ENCODE measurements at places on chromosomes 12 and 14.

- no peak for DNase-seq
Observed at GRCh38 chr12:62983594-62983993, 48.6 kb upstream of the PPM1H start.

DNA sequence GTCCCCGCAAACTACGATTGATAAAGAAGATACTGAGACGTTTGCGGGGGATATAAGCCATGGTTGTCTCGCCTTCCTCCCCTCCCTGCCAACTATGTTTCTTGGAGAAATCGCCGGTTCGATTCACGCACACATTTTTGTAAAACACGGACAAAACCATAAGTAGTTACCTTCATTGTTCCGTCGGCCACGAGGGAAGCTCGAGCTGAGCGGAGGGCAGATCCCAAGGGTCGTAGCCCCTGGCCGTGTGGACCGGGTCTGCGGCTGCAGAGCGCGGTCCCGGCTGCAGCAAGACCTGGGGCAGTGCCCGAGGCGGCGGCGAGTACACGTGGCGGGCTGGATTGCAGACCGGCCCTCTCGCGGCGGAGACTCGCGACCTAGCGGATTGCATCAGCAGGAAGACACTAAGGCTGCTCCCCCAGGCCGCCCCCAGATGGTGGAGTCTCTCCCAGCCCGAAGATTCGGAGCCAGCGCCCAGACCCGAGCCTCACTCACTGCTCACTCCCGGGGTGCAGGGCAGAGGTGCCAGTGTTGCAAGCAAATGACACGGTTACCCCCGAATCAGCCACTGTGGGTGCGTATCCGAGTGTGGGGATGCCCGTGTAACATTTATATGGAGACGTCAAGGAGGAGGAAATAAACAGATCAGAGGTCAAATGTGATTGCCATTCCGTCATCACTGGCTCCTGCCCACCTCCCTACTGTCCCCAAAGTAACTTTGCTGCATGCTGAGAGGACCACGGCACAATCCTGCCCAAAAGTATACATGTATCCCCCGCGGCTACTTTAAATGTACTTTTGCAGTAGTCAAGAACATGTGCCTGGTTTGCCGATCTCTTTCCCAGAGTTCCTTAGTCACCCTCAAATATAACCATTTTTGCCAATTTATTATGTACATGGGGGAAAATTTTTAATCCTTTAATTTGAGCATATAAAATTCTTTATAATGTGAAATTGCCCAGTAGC, at the start of gene BCAT1:
Gene BCAT1, minus strand, starts transcription at position 345 of the 966 bp plus-strand sequence. Its CDS starts 169 bp downstream, at position 176.
- peak; percentile 73 for DNase-seq

DNA sequence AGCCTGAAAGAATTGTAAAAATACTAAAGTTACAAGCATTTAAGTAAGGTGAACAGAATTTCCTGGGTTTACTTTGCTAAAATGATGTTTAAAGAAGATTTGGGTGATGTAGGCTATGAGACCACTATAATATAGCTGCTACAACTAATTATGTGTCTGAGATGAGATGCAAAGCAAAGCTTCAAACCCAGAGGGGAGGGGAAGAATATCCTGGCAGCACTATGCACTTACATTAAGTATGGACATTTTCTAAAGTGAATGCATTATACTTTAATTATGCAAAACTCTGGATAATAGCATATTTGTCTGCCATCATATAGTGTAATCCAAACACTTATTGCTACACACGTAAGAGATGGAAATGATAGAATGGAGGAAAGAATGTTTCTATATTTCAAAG, 1003.7 kb downstream of the GALC start:
- DNase-seq, result no peak

DNA sequence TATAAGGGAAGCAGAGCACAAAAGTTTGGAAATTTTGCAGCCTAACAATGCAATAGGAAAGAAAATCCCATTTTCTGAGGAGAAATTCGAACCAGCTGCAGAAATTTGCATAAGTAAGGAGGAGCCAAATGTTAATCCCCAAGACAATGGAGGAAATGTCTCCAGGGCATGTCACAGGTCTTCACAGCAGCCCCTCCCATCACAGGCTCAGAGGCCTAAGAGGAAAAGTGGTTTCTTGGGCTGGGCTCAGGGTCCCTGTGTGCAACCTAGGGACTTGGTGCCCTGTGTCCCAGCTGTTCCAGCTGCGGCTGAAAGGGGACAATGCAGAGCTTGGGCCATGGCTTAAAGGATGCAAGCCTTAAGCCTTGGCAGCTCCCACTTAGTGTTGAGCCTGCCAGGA, 190.0 kb downstream of the MDGA2 start:
- no peak for DNase-seq

DNA sequence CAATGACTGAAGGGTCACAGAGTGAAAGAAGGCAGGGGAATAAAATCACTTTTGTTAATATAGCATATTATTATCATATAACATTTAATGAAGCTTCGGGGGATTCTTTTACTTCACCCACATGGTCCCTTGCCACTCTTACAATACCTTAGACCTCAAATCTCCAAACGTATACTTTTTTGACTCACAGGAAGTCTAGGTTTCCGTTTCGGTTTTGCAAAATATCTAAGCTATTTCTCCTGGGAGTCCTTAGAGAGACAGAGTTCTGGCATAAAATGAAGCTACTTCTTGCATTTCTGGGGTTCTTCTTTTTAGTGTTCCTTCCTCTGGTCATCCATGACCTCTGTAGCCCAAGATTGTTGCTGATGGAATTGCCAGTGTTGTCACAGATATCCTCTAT, 590.5 kb upstream of the ATP2B1 start:
- no peak for DNase-seq

- DNase-seq, result no peak
Observed at GRCh38 chr12:124916374-124917134, 2.1 kb upstream of the UBC start.

- no peak for DNase-seq
Observed at GRCh38 chr12:102562836-102563425, 82.6 kb upstream of the IGF1 start.

- DNase-seq, result no peak
Observed at GRCh38 chr12:63313139-63313538, 162.1 kb upstream of the AVPR1A start.

- DNase-seq, result no peak
Observed at GRCh38 chr12:24102676-24103075, 153.2 kb upstream of the SOX5 start.

GRCh38 chr14:54083549-54084239, 127.1 kb upstream of the BMP4 start:
- DNase-seq, result no peak

DNA sequence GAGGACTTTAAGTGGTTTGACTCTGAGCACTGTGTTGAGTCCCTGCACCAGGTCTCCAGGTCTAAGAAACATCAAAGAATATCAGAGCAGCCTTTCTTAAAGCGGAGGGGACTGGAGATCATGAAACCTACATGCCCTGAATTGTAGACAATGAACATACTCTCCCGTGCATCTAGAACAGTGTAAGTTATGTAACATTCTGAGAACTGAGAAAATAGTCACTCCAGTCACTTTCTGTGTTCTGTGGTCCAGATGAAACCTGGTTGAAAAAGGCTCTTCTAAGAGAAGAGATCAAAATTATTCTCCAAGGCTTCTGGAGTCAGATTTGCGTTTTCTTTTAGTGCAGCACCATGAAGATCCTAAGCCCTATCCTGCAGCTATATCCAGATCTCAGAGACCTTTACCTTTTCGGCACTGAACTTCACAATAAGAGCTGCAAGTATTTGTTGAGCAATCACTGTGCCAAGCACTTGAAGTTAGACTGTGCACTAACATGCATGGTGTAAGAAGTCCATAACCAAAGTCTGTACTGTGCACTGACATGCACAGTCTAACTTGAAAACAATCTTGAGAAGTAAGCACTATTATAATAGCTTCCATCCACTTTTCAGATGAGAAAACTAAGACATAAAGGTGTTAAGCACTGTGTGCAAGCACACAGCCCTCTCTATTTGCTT, 65.6 kb upstream of the TMEM263 start:
- no peak for DNase-seq

GRCh38 chr14:77067632-77068516, 30.2 kb upstream of the CIPC start:
- no peak for DNase-seq

DNA sequence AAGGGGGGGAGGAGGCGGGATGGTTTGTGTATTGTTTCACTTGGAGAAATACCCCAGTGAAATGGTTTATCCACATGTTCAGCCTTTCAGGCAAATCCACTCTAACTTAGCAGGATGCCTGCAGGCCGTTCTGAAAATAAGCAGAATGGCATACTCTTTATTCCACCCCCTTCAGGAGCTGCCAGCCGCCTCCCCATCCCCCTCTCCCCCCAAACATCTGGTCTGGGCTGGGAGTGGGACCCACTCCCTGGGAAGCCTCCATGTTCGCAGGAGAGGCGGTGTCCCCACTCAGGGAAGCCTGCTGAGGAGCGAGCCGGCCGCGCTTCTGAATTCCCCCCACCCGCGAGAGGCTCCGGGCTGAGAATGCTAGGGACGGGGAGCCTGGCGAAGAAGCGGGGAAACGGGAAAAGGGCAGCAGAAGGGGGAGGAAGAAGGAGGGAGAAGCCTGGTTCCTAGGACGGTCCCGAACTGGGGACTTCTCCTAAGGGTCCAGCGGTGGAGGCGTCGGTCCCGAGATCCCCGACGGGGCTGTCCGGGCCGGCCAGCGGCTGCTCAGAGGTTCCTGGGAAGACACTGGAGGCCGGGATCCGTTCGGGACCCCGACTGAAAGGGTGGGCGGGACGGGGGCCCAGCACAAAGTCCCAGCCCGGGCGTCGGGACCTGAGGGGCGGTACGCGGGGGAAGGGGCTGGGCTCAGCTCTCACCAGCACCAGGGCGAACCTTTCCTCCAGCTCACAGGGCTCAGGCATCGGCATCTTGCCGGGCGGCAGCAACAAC, 666 bp downstream of the FMNL3 start:
- DNase-seq, result no peak

DNA sequence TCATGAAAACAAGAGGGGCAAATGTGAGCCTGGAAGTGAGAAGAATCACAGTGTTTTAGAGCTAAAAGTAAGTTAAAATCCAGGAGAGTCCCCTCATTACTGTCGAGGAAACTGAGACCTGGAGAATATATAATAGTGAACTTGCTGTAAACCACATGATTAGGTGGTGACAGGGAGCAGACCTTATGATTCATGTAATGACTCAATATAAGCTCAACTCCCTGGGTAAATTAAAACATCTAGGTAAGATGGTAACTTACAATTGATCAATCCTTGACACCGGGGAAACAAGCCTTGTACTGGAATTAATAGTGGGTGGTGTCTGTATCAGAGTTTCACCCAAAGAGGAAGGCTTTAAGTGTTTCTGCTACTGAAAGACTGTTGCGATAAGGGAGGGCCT, 269.3 kb downstream of the SNAPC1 start:
- DNase-seq, result no peak

GRCh38 chr14:98059106-98059505, 1212.9 kb downstream of the BCL11B start:
- no peak for DNase-seq

DNA sequence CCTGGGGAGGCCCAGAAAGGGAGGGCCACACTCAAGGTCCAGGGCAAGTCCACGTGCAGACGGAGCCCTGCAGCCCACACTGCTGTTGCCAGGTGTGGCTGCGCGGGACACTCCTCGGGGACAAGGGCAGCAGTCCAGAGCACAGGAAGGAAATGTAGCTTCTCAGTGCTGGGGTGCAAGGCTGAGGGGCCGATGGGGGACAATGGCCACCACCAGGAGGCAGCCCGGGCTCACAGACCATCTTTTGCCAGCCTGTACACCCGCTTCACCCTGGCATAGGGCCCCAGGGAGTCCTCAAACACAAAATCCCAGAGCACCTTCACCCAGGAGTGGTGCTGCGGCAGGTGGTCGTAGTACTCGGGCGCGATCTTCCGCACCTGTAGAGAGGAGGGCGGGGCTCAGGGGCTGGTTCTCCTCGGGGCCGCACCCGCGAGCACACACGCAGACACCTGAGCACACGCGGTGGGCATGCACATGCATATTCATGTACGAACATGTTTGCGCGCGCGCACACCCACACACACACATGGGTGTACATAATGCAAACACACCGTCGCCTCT, 12.8 kb downstream of the DEGS2 start:
- DNase-seq, result no peak

- DNase-seq, result no peak
Observed at GRCh38 chr14:58941629-58942028, 246.8 kb upstream of the DAAM1 start.

DNA sequence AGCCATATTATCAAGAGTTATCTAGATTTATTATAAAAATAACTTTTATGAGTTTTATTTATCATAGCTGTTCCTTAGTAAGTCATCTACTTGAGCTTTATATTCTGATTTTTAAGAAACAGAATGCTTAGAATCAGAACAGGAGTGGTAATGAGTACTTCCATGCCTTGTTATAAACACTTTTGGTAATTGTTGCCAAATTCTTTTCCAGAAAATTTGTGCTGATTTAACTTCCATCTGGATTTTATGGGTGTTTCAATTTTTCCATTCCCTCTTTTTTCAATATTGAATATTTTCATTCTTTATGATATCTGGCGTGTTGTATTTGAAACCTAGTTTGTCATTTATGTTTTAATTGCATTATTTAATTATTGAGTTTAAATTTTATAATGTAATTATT, 131.2 kb downstream of the MSRB3 start:
- no peak for DNase-seq

- DNase-seq, result no peak
Observed at GRCh38 chr12:48185181-48185919, 1.9 kb downstream of the CCDC184 start.

GRCh38 chr12:33994857-33995808, 27.2 kb upstream of the ALG10 start:
- no peak for DNase-seq

DNA sequence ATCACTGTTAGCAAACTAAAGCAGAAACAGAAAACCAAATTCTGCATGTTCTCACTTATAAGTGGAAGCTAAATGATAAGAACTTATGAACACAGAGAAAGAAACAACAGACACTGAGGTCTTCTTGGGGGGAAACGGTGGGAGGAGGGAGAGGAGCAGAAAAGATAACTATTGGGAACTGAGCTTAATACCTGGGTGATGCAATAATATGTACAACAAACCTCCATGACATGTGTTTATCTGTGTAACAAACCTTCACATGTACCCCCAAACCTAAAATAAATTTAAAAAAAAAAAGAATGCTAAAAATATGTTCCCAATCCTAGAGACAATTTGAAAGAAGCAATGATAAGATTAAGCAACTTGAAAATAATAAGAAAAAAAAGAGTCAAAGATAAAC, 89.5 kb downstream of the SOX5 start:
- DNase-seq, result no peak

- DNase-seq, result no peak
Observed at GRCh38 chr12:20268771-20269170, 99.6 kb upstream of the PDE3A start.
